ENCODE measurements at places on chromosomes 5 and 9. TPM values are rescaled to one million over a fixed set of nuclear protein-coding genes. Genes with fewer than 3 reads are reported as not detected.

DNA sequence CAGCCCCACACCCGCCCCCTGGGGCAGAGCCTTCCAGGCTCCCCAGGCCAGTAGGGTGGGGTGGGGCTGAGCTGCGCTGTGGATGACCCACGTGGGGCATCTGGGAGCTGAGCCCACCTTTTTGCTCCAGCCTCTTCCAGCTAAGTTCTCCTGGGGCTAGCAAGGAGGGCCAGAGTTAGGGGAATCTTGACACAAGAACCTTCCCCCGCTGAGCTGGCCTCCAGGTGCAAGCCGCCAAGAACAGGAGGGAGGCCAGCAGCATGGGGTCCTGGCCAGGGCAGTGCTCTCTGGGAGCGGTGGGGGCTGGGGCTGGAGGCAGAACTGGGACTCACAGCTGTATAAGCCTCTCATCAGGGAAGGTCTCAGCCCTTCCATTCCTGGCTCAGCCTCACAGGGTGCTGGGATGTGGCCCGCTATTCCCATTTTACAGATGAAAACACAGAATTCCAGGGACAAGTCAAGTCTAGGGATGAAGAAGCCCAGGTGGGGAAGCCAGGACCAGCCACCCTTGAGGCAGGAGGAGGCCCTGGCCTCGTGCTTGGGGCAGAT is 21.5 kb downstream of the SARDH start:
- DNase-seq = no peak

DNA sequence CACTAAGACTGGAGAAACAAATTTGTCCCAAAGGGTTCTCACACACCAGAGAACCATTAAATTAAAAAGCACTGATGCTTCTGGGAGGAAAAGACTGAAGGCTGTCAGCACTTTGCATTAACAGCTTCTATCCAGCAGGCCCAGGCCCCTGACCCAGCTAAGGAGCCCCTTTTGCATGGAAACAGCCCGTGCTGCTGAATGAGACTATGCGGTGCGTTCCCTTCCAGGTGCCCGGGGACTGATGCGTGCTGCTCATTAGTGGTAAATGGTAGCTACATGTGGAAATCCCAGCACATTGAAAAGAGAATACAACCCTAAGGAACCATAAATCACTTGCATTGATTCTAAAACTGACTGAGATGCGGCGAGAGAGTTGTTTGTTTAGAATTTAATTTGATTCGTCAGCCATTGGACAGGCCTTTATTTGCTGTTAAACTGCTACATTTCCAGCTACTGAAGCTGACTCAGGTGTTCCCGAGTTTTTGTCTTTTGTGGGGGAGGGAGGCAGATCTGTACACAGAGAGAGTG is 351.0 kb upstream of the SLC24A2 start:
- no peak for DNase-seq

GRCh38 chr9:91930475-91930874 is 19.6 kb downstream of the ROR2 start:
- DNase-seq = no peak

DNA sequence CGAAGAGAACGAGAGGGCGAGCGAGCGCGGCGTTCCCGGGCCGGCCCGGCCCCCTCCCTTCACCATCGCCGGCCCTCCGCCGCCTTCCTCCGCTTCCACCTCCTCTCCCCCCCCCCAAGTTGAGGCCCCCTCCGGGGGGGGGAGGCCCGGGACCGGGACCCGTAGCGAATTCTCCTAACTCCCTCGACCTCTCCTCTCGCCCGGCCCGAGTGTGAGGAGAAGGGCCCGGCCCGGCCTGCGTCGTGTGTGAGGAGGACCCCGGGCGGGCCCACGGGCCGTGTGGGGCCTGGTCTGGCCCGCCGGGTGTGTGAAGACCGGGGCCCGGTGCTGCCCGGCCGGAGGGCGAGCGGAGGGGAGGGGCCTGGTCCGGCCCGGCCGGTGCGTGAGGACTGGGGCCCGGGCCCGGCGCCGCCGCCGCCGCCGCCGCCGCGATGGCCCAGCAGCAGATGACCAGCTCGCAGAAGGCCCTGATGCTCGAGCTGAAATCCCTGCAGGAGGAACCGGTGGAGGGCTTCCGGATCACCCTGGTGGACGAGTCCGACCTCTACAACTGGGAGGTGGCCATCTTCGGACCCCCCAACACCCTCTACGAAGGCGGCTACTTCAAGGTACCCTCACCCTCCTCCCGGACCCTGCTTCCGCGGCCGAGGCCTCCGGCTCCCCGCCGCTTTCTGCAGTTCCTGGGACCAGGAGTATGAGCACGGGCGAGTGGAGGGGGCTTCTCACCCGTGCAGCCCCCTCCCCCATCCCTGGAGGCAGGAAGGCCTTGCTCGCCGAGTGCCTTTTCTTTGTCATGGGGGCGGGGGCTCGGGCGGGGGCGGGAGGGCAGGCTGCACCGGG is 587 bp downstream of the UBE2R2 start:
- peak; percentile 58 for DNase-seq

Gene PCDHGC4
- 2.8 TPM for polyA plus RNA-seq

DNA sequence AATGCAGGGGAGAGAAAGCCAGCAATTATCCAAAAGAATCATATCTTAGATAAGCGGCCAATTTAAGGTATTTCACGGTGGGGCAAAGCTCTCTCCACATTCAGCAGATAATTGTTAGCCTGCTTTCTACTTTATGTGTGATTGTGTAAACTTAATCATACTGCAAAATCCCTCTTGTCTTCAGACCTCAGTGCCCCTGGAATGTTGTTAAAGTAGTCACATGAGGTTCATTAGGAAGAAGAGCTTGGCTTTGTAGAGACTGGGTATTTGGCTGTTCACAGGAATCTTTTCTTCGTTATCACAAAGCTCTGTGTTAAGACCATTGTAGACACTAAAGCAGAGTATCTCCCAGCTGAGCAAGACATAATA is 127.0 kb downstream of the RFK start:
- no peak for DNase-seq

DNA sequence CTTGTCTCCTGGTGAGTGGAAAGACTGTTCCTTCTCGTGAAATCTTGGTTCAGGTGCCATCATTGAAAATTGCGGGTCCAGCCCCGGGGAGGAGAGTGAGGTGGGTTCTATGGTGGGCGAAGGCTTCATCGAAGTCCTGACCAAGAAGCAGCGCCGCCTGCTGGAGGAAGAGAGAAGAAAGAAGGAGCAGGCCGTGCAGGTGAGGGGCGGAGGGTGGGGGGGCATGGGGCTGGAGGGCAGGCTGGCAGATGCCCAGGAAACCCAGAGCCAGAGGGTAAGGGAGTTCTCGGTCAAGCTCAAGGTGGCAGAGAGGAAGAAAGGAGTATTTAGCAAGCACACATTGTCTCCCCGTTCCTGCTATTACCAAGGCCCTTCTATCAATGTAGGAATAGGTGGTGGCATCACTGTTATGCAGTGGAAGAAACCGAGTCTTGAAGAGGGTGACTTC is 24.3 kb upstream of the POMT1 start:
- DNase-seq = peak; percentile 6

Gene ZNF454
- 10.6 TPM for polyA plus RNA-seq

DNA sequence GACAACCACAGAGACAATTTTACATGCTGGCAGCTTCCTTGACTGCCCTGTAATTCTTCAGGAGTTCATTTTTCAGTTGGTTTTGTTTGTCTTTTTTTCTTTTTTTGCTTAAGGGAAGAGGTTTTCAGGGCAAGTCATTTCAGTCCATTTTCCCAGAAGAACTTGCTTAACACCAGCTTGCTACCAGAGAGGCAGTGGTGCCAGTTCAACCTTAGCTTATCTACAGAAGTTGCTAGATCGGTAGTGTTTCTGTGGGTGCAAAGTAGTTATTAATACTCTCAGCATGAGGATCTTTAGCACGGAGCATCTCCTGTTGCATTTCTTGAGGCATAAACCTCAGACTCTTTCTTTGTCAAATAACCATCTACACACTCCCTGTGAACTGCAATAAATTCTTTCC is 1.1 kb downstream of the SPEF2 start:
- DNase-seq = no peak

GRCh38 chr9:27329291-27329690 is 32.3 kb upstream of the EQTN start:
- DNase-seq = no peak

Gene UGT3A2
- polyA plus RNA-seq = 11.8 TPM

Gene MSX2
- polyA plus RNA-seq = 0.66 TPM

DNA sequence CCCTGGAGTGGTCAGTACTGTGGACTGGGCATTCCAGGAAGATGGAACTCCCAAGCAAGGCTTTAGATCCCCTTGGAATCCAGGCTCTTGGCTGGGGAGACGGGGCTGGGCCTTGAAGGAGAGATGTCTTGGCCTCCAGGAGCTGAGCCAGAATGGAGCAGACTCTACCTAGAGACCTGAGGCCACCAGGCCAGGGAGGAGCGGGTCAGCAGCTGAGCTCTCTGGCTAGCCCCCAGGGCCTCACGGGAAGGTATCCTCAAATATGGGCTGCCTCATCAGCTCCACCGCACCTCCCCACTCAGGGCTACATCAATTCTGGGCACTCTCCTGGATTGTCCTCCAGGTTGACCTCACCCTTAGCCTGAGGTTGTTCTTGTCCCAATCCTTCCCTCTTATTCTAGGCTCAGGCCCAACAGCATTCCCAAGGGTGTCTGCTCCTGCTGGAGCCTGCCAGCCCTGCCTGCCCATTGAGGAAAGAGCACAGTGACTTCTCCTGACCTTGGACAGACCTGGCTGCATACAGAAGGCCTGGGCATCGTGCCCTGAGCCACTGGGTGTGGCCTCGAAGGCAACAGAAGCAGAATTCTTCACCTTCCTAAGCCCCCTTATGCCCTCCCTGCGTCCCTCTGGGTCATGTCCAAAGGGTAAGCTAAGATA is 3.0 kb upstream of the PDLIM4 start:
- DNase-seq = no peak

DNA sequence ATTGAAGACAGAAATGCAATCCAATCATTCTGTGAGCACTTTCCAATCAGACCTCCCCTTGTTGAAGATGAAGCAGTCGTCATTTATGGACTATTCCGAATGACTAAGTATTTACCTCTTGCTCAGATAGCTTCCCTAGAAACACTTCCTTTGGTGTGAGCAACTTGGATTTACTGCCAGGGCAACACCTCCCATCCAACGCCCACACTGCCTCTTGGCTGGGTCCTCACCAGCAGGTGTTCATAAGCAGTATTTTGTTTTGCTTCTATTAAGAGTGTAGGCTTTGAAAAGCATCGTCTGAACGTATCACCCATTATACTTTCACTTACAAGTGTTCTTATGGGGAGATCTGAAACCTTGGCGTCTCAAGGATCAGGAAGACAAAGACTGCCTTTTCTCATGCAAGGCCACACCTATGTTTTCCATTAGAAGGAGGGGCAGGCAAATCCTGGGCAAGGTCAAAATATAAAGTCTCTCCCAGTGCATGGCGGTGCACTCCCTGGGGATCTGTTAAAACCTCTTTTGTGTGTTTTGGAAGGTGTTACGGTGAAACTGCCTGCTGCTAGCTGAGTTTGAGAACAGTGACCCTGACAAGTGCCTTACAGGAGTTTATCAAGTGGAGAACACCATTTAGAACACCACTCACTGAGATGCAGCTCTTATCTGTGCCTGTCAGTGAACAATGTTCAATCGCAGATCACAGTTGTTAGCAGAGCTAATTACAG is 10.6 kb upstream of the MARCHF3 start:
- no peak for DNase-seq
